ENCODE measurements at places on chromosomes 7 and 10.

GRCh38 chr10:120457431-120458172, 575 bp downstream of the PLPP4 start:
- no peak for DNase-seq

- no peak for DNase-seq
Observed at GRCh38 chr7:96426027-96426426, 104.1 kb upstream of the SLC25A13 start.

GRCh38 chr10:46544989-46545791, 11.3 kb downstream of the GPRIN2 start:
- DNase-seq, result no peak

GRCh38 chr7:159195946-159196345, 51.3 kb upstream of the VIPR2 start:
- DNase-seq, result no peak

DNA sequence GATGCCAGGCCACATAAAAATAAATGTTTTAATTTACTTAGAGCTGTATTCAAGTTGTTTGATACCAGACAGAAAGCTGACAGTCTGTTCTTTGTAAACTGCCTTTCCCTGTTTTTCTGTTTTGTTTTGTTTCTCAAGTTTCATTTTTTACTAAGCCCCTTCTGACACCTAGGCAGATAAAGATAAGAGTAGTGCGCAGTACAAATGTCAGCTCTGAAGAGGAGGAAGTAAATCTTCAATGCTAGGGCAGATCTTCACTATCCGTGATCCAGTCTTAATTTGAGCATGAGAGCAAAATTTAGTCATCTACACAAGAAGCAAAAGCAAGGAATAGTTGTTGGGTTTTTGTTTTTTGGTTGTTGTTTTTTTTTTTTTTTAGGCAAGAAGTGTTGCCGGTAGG, 27.3 kb downstream of the MTURN start:
- DNase-seq, result no peak

DNA sequence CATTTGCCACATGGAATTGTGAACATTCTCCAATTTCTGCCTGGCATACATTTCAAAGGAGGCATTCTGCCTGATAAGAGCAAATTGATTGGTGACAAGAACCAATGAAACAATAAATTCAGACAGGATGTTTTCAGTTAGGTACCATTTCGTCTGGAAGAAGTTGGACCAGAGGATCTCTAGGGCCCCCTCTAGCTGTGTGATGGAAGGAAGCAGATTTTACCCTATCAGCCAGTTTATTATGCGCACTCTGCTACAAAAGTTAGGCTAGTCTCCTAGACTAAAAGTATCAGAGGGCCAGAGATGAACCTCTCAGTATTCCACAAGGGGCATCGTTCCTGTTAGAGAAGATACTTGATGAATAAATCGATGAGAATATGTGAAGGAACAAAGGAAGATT, 118.0 kb downstream of the BUB3 start:
- DNase-seq, result no peak

DNA sequence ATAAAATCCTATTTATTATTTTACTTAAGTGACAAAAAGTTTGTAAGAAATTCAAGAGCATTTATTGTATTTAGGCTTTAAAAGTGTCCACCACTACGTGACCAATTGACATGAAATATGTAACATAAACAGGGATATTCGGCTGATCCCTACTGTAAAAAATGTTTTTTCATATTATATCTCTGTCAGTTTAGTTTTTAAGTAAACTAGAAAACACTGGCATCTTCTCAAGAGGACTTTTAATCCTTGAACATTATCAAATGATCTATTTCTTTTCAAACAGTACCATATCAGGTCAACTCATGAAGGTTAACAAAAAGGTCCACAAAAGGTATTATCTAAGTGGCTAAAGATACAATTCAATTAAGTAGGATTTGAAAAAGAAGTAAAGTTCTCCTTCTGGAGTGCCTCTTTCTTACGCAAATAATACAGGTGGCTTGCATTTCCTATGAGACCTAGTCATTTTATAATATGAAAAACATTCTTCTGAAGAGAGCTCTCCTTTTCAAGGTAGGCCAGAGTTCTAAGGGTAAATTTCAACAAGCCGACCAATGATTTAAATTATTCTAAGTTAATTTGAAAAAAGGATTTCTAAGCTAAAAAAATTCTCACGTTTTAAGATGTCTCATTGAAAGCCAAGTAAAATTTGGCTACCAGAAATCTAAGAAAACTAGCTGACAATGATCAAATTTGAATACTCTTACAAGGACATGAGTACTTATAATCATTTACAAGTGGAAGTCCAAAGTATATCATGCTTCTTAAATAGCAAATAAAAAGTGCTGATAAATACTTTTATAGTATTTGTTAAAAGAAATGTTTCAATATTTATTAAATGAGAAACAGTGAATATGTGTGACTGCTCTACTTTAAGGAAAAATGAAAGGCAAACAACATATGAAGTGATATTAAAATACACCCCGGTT, 133.5 kb downstream of the NRBF2 start:
- DNase-seq, result no peak

DNA sequence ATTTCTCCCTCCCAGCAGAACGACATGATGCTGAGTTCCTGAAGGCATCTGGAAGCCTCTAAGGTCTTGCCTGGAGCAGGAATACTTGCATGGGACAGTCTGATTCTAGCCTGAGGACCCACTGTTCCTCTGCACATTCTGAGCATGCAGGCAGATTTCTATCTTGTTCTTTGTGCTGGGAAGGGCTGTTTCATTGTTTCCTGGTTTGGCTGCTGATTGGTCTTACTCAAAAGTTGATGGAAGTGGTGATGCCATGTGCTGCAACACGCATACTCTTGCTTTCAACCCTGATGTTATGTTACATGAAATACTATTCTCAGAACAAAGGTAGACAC, 307.0 kb downstream of the GATA3 start:
- DNase-seq, result no peak

GRCh38 chr7:5797716-5798115, 16.3 kb upstream of the RNF216 start:
- no peak for DNase-seq

- no peak for DNase-seq
Observed at GRCh38 chr7:5489991-5490536, 66.4 kb upstream of the TNRC18 start.

DNA sequence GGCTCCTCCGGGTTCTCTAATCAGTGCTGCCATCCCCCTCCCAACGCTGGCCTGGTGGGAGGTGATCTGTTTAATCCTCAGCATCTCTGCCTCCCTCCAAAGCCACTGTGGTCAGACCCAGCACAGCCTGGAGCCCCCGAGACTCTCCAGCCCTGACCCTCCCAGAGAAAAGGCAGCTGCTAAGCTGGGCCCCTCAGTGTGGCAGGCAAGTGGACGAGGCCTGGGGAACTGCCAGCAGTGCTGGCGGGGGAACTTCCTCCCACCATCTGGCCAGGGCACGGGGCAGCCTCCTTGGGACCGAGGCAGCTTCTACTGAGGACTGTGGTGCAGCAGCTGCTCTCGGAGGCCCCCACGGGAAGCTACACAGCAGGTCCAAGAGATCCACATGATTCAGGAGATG, 51.1 kb downstream of the DPYSL4 start:
- DNase-seq, result no peak

GRCh38 chr7:143459359-143459758, 16.1 kb downstream of the TAS2R60 start:
- no peak for DNase-seq

- no peak for DNase-seq
Observed at GRCh38 chr7:90271753-90272152, 26.8 kb downstream of the CFAP69 start.

GRCh38 chr7:214410-215212, 22.2 kb downstream of the FAM20C start:
- no peak for DNase-seq

DNA sequence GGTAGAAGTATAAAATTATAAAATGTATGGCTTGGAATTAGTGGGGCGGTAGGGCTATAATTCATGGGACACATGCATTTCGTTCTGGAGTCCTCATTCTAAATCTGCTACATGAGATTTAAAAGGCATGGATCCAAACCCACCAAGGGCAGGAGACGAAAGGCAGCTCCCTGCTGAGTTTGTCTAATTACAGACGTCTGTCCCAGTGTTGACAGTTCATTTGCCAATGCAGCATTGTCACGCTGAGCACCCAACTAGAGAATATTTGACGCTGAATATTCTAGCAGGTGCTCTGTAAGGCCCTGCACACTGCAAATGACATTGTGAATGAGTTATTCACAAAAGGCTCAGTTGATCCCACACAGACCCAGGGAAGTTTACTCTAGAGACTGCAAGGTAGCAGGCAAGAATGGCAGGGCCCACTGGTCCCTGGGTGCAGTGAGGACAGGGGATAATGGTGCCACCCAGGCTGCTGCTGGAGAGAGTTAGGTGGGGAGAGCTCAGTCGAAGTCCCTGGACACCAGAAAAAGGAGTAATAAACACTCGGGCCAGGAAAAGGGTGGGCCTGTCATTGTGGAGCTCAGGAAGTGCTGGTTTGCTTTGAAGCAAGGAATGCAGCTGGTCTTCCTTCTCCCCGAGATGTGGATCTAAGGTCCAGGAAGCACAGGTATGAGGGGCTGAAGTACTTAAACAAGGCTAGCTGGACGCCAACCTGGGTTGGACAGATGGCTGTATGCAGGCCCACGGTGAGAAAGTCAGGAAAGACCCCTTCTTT, 75.0 kb upstream of the JCAD start:
- DNase-seq, result no peak

GRCh38 chr7:16078076-16078952, 343.0 kb downstream of the CRPPA start:
- no peak for DNase-seq

- DNase-seq, result no peak
Observed at GRCh38 chr7:64557601-64558322, 5.1 kb downstream of the ZNF680 start.

GRCh38 chr10:42783181-42783549, 570 bp downstream of the BMS1 start:
- no peak for DNase-seq

- no peak for DNase-seq
Observed at GRCh38 chr10:4887501-4887900, 61.5 kb downstream of the AKR1E2 start.

DNA sequence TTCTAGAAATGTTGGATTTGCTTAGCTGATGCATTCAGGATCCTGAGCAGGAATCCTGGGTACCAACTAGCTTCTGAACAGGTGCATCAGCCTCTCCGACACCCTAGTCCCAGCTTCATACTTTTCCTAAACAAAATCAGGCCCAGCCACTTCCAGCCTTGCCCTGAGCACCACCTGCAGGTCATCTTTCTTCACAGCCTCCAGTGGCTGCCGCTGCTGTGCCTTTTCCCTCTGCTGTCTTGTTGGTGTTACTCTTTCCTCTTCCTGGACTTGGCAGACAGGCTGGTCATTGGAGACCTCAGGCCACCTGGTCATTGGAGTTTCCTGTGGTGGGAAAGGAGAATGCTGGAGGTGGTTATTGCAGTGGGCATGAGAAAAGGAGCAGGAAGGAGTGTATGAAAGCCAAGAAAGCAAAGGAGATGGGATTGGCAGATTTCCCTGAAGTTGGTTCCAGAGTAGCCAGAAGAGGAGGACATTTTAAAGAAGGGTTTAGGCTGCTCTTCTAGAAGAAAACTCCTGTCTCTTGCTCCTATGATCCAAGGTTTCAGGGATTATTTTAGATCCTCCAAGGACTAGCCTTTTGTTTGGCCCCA, 48.2 kb upstream of the NFKB2 start:
- no peak for DNase-seq

DNA sequence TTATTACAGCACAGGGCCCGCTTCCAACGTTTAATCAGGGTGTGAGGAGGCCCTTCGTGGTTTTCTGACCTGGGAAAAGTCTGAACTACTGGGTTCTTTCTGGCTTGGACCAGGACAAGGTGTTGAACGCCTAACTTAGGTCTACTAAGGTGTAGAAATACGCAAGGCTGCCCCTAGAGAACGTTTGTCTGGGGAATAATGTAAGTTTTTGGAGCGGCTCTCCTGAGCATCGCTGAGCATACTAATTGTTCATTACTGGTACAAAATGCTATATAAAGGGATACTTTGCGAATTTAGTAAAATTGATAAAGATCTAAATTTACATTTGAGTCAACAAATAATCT, 32.4 kb upstream of the TOMM7 start:
- no peak for DNase-seq

GRCh38 chr7:28686418-28686800, 271.7 kb downstream of the TRIL start:
- DNase-seq, result no peak

- no peak for DNase-seq
Observed at GRCh38 chr10:85918371-85918770, 448.2 kb downstream of the GRID1 start.

GRCh38 chr7:133345690-133346421, 93.0 kb downstream of the EXOC4 start:
- no peak for DNase-seq

- DNase-seq, result no peak
Observed at GRCh38 chr10:83835945-83836745, 303.2 kb upstream of the GHITM start.

GRCh38 chr10:132925071-132925561, 17.3 kb downstream of the CFAP46 start:
- DNase-seq, result no peak

GRCh38 chr7:27883696-27884095, 143.7 kb downstream of the TAX1BP1 start:
- DNase-seq, result no peak

DNA sequence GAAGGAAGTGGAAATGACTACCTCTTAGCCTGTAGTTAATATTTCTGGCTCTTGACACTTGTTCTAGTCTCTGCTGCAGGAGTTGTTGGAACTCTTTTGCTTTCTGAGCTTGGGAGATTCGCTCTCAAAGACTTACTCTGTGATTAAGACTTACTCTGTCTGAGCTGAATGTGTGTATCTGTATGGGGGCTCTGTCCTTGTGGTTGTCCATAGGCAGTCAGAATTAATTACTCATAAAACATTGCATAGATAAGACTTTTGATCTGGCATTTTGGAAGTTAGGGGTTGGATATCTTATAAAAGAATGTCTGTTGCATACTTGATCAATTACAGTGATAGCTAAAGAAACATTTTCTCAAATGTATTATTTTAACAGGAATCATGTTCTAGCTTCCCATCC, 199.2 kb upstream of the KIAA1217 start:
- no peak for DNase-seq

DNA sequence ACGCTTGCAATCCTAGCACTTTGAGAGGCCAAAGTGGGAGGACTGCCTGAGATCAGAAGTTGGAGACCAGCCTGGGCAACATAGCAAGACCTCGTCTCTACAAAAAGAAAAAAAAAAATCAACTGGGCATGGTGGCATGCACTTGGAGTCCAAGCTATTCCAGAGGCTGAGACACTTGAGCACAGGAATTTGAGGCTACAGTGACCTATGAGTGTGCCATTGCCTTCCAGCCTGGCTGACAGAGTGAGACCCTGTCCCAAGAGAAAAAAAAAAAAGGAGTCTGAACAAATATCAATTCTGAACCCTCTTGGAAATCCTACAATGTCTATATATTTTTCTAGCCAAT, 126.8 kb upstream of the NRP1 start:
- DNase-seq, result no peak

GRCh38 chr7:36506130-36506798, 116.6 kb downstream of the ANLN start:
- no peak for DNase-seq

- DNase-seq, result no peak
Observed at GRCh38 chr7:98808751-98809460, 60.9 kb downstream of the TMEM130 start.

- DNase-seq, result no peak
Observed at GRCh38 chr10:98366062-98366530, 48.9 kb downstream of the PYROXD2 start.

GRCh38 chr7:70497793-70498192, 634.2 kb upstream of the GALNT17 start:
- no peak for DNase-seq

All from stimulated activated CD4-positive, alpha-beta T cell treated with anti-CD3 and anti-CD28 coated beads, Interleukin-12 subunit alpha, Interleukin-12 subunit beta, amount 100 ng/mL, for 24 hours (primary cell).